Left ventricle myocardium superior (tissue), 1 donor: ENCODE measurements at places on chromosomes 12 and 14.
A peak's percentile ranks its signal among the peaks of the same experiment; 100 is the strongest.

DNA sequence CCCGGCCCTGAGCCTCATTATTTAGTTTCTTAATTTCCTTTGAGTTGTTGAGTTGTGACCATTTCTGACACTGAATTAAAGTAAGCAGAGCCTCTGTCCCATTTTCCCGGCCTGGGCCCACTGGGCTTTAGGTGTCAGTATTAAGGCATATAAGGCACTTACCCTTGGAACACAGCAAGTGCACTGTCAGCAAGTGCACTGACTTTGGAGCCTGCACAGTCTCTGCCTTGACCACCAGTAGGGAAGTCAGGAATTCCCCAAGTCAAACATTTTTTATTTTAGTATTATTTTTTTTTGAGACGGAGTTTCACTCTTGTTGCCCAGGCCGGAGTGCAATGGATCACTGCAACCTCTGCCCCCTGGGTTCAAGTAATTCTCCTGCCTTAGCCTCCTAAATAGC is 56.6 kb downstream of the MAX start:
- DNase-seq = no peak

GRCh38 chr12:100827901-100828520 is 33.4 kb downstream of the ANO4 start:
- no peak for DNase-seq

DNA sequence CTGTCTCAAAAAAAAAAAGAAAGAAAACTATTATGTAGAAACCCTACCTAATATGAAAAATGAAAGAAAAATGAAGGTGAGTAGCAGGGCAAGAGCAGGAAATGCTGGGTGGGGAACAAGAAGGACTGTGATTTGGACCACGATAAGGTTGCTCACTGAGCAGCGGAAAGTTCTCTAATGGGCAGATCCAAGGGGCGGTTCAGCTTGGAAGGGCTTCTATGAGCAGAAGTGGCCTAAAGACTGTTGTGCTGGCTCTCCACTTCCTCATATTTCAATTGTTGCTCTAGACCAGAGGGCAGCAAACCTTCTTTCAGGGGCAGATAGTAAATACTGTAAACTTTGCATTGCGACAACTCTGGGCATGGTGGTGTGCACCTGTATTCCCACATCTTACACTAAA is 16.3 kb upstream of the NFYB start:
- no peak for DNase-seq

DNA sequence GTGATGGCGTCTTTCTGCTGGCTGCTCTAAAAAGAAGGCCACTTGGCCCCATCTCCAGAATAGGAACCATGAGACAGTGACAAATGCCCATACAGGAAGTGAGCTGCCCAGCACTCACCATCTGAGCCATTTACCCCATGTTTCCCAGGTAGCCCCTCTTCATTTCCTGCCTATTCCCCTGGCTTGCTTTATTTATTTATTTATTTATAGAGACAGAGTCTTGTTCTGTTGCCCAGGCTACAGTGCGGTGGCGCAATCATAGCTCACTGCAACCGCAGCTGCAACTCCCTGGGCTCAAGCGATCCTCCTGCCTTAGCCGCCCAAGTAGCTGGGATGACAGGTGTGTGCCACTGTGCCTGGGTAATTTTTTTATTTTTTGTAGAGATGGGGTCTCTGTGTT is 71.2 kb downstream of the RIN3 start:
- peak; percentile 44 for DNase-seq

GRCh38 chr14:20400589-20400964 is 12.7 kb downstream of the TEP1 start:
- no peak for DNase-seq

DNA sequence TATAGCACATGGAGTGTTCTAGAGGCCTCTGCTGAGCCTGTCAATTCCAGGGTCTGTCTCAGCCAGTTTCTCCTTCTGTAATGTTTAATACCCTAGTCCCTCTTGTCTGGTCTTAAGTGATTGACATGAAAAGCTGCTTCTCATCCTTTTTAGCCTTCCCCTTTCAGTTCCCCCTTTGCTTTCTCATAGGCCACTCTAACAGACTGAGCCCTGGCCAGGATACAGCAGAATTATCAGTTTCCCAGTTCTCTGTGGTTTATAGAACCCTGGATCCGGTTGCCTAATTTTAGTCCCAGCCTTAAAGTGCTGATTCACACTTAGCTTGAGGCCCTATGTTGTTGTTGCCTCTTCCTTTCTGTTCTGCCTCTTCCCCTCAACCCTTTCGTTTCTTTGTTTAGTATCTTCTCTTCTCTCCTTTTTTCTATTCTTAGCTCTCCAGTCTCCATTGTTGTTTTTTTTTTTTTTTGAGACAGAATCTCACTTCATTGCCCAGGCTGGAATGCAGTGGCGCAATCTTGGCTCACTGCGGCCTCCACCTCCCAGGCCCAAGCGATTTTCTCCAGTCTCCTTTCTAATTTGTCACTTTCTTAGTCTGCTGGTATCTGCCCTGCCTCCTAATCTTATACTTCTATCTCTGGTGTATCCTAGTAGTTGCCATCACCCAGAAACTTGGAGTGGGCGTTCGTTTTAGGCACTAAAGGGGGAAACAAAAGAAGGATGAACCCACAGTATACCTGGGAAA is 2.9 kb upstream of the BIN2 start:
- DNase-seq = no peak

GRCh38 chr12:120363274-120363855 is 5.6 kb downstream of the MSI1 start:
- no peak for DNase-seq

GRCh38 chr14:73476451-73476931 is 14.2 kb upstream of the RIOX1 start:
- no peak for DNase-seq

DNA sequence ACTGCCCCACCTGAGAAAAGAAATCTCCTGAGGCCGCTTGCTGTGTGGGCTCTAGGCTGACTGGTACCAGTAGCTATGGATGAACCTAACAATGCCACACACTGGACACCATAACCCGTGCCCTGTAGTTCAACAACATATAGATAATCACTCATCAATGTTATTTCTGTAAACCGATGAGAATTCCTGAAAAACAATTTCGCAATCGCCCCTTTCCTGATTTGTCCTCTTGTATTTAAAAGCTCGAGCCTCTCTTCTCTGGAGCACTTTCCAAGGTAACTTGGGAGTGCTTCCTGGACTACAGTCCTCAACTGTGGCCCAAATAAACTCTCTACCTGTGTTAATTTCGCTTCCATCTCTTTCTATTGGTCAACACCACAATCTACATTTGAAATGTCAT is 26.1 kb upstream of the PPP2R5C start:
- DNase-seq = no peak

GRCh38 chr12:6205761-6206160 is 5.6 kb downstream of the CD9 start:
- DNase-seq = no peak

GRCh38 chr12:19431407-19432308 is 7.6 kb upstream of the AEBP2 start:
- no peak for DNase-seq

DNA sequence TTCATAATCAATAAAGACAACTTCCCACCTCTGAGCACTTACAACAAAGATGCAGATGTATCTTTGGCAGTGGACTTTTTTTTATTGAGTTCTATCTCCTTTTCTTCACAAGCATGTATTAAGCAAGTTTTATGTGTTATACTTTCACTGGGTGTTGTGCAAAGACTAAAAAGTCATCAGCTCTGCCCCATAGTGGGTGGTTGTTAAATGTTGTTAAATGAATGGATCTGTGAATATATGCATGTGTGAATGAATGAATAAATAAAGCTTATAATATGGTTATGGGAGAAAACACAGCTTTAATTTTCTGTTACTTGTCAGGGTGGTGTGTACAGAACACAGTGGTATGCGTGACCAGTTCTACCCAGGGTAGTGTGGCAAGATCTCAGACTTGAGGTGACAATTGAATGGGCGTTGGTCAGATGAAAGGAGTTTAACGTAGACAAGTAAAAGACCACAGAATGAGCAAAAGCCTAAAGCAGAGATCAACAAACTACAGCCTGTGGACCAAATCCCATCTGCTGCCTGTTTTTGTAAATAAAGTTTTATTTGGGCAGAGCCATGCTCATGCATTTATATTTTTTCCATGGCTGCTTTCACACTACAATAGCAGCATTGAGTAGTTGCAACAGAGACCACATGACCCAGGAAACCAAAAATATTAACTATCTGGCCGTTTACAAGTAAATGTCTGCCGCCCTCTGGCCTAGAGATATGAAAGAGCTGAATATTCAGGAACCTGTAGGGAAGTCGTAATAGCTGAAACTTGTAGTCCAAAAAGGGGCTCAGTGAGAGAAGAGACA is 207.4 kb upstream of the EEA1 start:
- DNase-seq = no peak

- no peak for DNase-seq
These were observed 118.7 kb downstream of the KSR2 start for GRCh38 chr12:117850048-117850447.

GRCh38 chr12:24062642-24063245 is 113.3 kb upstream of the SOX5 start:
- DNase-seq = no peak

DNA sequence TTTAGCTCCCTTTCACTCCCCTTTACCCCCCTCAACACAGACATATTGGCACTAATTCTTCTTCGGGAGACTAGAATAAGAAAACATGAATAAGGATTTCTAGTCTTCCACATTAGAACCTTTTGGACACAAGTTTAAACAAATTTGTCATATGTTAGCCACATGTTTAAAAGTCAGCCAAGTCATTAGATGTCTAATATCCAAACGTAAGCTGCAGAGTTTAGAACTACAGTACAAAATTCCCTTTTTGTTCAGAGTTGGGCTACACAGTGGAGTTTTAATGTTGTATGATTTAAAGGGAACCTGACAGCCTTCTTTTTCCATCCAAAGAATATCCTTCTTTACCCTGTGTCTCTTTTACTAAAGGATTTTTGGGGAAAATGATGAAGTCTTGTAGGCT is 79.8 kb downstream of the PDE6H start:
- DNase-seq = no peak

GRCh38 chr12:31582155-31582554 is 8.8 kb downstream of the DENND5B start:
- no peak for DNase-seq

DNA sequence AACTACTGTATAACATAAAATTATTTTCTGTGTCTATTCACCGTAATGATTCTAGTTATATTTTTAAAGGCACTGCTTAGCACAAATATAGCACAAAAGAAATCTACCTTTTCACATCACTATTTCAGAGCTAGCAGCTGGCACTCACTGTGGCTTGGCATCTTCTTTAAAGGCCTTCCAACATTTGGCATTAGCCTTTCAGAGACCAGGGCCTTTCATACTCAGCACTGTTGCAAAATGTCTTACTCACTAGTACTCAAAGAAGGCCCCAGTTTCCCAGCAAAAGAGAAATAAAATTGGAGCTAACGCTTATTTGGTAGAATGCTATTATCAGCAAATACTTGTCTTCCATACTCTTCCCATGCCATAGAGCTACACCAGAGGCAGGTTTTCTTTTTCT is 238.4 kb downstream of the MED13L start:
- no peak for DNase-seq
